CD8-positive, alpha-beta T cell (primary cell): ENCODE measurements at places on chromosomes 3 and 15.
A peak's percentile ranks its signal among the peaks of the same experiment; 100 is the strongest.

DNA sequence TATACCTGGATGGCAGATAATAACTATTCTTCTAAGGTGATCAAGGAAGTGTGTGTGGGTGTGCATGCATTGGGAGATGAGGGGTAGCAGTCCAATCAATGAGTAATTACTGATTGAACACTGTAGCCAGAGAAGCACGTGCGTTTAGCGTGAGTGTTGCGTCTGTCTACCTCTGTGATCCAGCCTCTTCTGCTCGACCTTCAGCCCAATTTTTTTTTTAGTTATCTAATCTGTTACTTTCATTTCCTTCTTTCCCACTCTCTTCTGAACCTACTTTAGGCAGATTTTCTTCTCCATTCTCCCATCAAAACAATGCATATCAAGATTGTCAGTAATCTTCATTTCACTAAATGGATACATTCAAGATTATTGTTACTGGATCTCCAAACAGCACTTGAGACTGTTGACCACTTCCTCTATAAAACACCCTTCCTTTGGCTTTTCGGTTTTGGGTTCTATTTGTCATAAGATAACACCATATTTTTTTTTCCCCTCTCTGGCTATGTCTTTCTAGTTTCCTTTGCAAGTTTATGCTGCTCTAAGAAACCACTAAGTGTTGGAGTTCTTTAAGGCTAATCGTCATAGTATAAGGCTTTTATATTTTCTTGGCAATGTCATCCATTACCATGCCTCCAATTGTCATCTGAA lies 41.0 kb downstream of the MCTP2 start:
- peak; percentile 78 for DNase-seq

- DNase-seq: no peak
These were observed 44.8 kb upstream of the UMPS start for GRCh38 chr3:124685481-124685880.

GRCh38 chr15:96053031-96053780 lies 277.3 kb upstream of the NR2F2 start:
- DNase-seq: no peak

DNA sequence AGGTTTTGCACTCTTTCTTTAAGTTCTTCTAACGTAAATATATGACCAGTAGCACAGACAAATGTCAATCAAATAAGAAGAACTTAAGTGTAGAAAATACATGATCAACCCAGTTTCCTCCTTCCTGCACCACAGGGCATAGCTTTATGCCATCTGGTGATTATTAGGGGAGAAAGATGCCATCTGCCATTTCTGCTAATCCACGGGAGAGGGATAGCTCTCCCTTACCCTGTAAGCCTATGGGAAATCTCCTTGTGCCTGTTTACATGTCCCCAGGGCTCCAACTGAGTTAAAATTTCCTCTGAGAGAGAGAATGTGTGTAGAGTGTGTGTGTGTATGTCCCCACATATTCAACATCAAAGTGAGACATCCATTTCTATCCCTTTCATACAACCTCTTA lies 135.9 kb downstream of the RSL24D1 start:
- no peak for DNase-seq

DNA sequence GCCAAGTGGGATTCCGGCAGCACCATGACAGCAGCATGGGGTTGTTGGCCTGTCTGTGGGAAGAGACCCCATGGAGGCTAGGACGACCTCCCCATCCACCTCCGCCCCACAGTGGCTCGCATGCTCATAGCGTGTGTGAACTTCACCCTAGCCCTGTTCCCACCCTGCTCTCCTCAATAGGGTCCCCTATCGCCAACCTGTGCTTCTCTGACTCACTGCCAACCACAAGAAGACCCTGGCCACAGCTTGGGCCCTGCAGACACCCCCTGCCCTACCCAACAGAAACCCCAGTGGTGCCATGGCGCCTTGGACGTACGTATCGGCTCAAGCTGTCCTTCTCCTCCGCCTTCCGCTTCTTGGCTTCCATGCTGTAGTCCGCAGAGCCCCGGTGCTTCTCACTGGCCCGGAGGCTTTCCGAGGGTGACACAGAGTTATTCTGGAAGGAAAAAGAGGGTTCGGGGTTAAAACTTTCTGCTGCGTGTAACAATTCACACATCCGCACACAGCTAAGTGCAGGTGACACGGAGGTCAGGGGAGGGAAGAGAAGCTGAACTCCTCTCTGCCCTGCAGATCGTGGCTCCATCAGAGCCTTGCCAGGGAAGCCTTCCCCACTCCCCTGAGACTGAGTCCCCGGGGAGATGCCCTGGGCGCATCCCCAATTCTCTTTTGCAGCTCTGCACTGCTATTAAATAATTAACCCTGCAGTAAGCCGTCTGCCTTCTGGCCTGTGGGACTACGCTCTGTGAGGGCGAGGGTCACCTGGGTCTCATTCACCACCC lies 37.3 kb downstream of the TLE3 start:
- DNase-seq: no peak

- no peak for DNase-seq
These were observed 21.4 kb upstream of the CCR9 start for GRCh38 chr3:45864760-45865519.
